ENCODE measurements at places on chromosomes 4 and X. TPM values are rescaled to one million over a fixed set of nuclear protein-coding genes. Genes with fewer than 3 reads are reported as not detected.

GRCh38 chr4:7095611-7096155 lies 27.8 kb upstream of the GRPEL1 start:
- no peak overlapping the region for H3K27ac ChIP-seq
- no peaks in the 10 kb centered on the region for H3K36me3 ChIP-seq
- no peak overlapping the region for H3K4me3 ChIP-seq
- H3K4me1 ChIP-seq, result no peaks in the 10 kb centered on the region
- H3K27me3 ChIP-seq, result no peaks in the 10 kb centered on the region

GRCh38 chr4:141455651-141456050 lies 180.7 kb upstream of the IL15 start:
- DNase-seq, result no peak
- H3K4me1 ChIP-seq, result no peaks in the 10 kb centered on the region
- no peak overlapping the region for H3K4me3 ChIP-seq
- H3K27ac ChIP-seq, result no peak overlapping the region
- H3K36me3 ChIP-seq, result no peaks in the 10 kb centered on the region
- H3K27me3 ChIP-seq, result no peaks in the 10 kb centered on the region

Gene MBTPS2
- 3.1 TPM for total RNA-seq

Gene MAGEA8
- total RNA-seq, result not detected

DNA sequence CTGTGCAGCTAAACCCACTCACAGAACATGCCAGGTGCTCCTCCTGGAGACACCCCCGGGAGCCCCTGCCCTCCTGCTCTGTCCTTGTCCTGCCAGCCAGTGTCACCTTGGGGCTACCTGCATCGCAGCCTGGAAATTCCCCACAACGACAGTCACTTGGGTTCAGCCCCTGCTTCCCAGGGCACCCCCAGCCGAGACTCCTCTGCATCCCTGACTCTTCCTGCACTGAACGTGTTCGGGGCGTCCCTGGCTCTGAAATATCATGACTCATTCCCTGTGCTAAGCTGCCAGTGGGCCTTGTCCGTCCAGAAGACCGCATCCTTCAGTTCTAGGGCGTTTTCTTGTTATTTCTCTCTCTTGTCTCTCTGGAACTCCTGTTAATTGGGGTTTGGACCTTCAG lies 5.8 kb downstream of the CFAP99 start:
- peaks cover 5% of the 10 kb centered on the region for H3K27me3 ChIP-seq
- H3K4me1 ChIP-seq, result peaks cover 5% of the 10 kb centered on the region
- no peak overlapping the region for H3K4me3 ChIP-seq
- DNase-seq, result no peak
- no peaks in the 10 kb centered on the region for H3K36me3 ChIP-seq
- H3K27ac ChIP-seq, result no peak overlapping the region

DNA sequence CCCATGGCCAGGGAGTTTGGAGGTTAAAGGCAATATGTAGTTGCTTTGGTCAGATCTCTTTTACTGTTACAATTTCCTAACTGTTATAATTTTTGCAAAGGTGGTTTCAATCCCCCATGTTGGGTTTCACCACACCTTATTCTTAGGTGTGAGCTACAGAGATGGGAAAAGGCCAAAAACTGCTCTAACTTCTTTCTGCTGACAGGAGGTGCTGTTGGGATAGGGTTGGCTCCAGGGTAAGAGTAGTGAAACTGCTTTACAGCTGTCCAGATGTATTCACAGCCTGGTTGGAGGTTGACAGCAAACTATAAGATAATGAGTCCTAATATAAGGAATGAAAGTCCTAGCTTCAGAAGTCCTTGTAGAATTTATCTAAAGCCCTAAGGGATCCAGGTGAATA lies 181.3 kb upstream of the TEX13D start:
- H3K27ac ChIP-seq, result no peak overlapping the region
- H3K27me3 ChIP-seq, result no peaks in the 10 kb centered on the region
- no peak overlapping the region for H3K4me3 ChIP-seq
- DNase-seq, result no peak
- H3K36me3 ChIP-seq, result no peaks in the 10 kb centered on the region

GRCh38 chr4:87732033-87732765 lies 67.2 kb upstream of the IBSP start:
- no peaks in the 10 kb centered on the region for H3K36me3 ChIP-seq
- no peaks in the 10 kb centered on the region for H3K4me1 ChIP-seq
- no peak overlapping the region for H3K4me3 ChIP-seq
- no peak for DNase-seq
- peaks cover 5% of the 10 kb centered on the region for H3K27me3 ChIP-seq
- H3K27ac ChIP-seq, result no peak overlapping the region

- peak overlapping the region; percentile 75 for H3K4me3 ChIP-seq
- no peaks in the 10 kb centered on the region for H3K36me3 ChIP-seq
- H3K4me1 ChIP-seq, result peaks cover 19% of the 10 kb centered on the region
These were observed 1.2 kb downstream of the WWC2 start for GRCh38 chr4:183100298-183100599.

GRCh38 chrX:20729416-20729815 lies 462.7 kb upstream of the RPS6KA3 start:
- H3K27me3 ChIP-seq, result no peaks in the 10 kb centered on the region
- H3K27ac ChIP-seq, result no peak overlapping the region
- no peaks in the 10 kb centered on the region for H3K4me1 ChIP-seq
- DNase-seq, result no peak

GRCh38 chrX:27008486-27008885 lies 454.7 kb downstream of the PPP4R3C start:
- no peak for DNase-seq
- H3K27ac ChIP-seq, result no peak overlapping the region
- no peaks in the 10 kb centered on the region for H3K27me3 ChIP-seq
- no peaks in the 10 kb centered on the region for H3K4me1 ChIP-seq
- no peak overlapping the region for H3K4me3 ChIP-seq
- H3K36me3 ChIP-seq, result no peaks in the 10 kb centered on the region

DNA sequence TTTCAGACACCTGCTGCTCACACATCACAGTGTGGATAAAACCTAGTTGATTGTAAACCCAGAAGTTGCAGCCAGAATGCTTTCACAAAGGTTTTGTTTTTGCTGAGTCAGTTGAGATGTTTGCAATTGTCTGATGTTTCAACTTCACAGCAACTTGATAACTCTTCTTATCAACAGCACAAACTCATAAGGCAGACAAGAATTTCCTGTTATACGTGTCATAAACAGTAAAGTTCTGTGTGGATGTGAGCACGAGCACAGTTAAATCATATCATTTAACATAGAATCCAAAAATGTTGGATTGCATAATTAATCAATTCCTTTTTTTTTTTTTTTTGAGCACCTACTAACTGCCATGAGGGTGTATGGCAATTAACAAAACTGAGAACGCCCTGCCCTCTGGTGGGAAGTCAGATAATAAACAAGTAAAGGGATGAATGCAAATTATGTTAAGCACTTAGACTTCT lies 512.2 kb downstream of the PDHA2 start:
- no peaks in the 10 kb centered on the region for H3K4me1 ChIP-seq
- H3K27me3 ChIP-seq, result no peaks in the 10 kb centered on the region
- H3K36me3 ChIP-seq, result no peaks in the 10 kb centered on the region
- no peak overlapping the region for H3K4me3 ChIP-seq
- H3K27ac ChIP-seq, result no peak overlapping the region

DNA sequence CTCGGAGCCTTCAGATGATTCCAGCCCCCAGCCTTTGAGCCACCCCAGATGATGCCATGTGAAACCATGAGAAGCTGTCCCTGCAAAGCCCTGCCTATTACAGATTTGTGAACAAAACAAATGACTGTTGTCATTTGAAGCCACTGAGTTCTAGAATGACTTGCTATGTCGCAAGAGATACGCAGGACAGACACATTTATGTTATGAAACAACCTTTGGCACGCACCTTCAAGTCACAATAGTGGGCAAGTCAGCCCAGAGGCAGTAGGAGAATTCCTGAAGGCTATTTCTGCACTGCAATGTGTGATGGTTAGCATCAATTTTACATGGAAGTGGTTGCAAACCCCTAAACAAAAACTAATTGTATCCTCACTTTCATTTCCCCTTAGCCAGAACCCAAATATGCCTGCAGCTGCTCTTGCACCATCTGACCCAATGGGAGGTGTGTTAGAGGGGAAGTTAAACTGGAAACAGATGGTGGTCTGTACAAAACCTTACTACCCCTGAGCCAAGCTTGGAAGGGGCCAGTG lies 174.4 kb upstream of the ATP6AP2 start:
- no peaks in the 10 kb centered on the region for H3K36me3 ChIP-seq
- H3K27ac ChIP-seq, result no peak overlapping the region
- H3K27me3 ChIP-seq, result peaks cover 5% of the 10 kb centered on the region
- no peak overlapping the region for H3K4me3 ChIP-seq
- H3K4me1 ChIP-seq, result no peaks in the 10 kb centered on the region
